ENCODE measurements at places on chromosomes 2 and 18. TPM values are rescaled to one million over a fixed set of nuclear protein-coding genes. Genes with fewer than 3 reads are reported as not detected.

GRCh38 chr2:79041032-79041448, 15.5 kb downstream of the REG3G start:
- H3K27ac ChIP-seq: no peak overlapping the region
- no peaks in the 10 kb centered on the region for H3K27me3 ChIP-seq
- H3K4me3 ChIP-seq: no peak overlapping the region
- DNase-seq: peak; percentile 63
- H3K4me1 ChIP-seq: no peaks in the 10 kb centered on the region

CARF gene
- polyA plus RNA-seq: 1.4 TPM

- DNase-seq: no peak
- H3K27ac ChIP-seq: no peak overlapping the region
- no peaks in the 10 kb centered on the region for H3K4me1 ChIP-seq
- no peaks in the 10 kb centered on the region for H3K36me3 ChIP-seq
- no peak overlapping the region for H3K4me3 ChIP-seq
Measured at GRCh38 chr2:1800716-1801388, 56.5 kb upstream of the PXDN start.

DNA sequence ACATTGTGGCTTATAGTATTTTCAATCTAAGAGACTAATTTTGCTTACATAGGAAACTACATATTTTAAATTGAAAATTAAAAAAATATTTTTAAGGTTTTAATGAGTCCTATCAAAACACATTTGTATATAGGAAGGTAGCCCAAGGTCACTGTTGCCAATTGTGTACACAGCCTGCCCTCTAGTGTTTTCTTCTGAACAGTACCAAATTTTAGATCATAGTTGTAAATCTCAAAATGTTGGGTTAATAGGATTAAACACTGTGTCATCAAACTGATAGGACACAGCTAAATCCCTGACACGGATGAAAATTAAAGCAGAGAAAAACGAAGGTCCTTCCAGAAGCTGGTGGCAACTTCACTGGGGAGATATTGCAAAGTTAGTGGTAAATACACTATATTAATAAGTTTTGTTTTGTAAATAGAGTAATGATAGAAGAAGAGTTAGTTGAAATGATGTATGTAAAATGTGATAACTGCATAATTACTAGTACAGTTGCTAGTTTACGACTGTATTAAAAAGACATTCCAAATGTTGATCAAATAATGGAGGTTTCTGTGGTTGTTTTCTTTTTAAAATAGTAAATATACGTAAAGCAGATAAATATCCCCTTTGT, 19.7 kb downstream of the CLUL1 start:
- DNase-seq: peak; percentile 33
- H3K4me3 ChIP-seq: no peak overlapping the region
- H3K27ac ChIP-seq: no peak overlapping the region
- H3K27me3 ChIP-seq: peaks cover 4% of the 10 kb centered on the region

- peak; percentile 65 for DNase-seq
- peak within 1 kb of the TSS; percentile 66 for H3K4me3 ChIP-seq
- H3K27me3 ChIP-seq: peaks cover 2% of the 10 kb centered on the region
Measured at GRCh38 chr2:233867993-233868532, at the start of gene MSL3B. Gene MSL3B (minus strand): TSS chr2:233868386.

- DNase-seq: no peak
- H3K4me1 ChIP-seq: no peaks in the 10 kb centered on the region
- H3K36me3 ChIP-seq: no peaks in the 10 kb centered on the region
Measured at GRCh38 chr2:191222507-191222906, 22.7 kb upstream of the MYO1B start.

DNA sequence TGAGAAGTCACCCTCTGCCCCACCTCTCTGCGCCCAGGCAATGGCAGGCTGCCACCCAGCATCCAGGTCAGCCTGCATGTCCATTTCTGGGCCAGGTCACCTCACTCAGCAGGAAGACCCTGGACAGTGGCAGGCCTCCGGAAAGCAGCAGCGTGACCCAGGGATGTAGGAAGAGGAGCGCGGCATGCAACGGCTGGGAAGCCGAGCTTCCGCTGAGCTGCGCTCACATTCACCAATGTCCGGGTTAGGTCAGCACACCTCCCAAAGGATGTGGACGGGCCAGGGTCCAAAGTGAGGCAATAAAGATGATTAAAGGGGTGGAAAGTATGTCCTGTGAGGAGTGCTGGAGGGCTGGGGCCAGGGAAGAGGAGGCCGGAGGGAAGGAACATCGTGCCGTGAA, 174.5 kb downstream of the CTIF start:
- H3K27ac ChIP-seq: no peak overlapping the region
- DNase-seq: no peak
- H3K4me3 ChIP-seq: no peak overlapping the region
- no peaks in the 10 kb centered on the region for H3K36me3 ChIP-seq
- H3K4me1 ChIP-seq: no peaks in the 10 kb centered on the region

- no peak overlapping the region for H3K4me3 ChIP-seq
- no peaks in the 10 kb centered on the region for H3K4me1 ChIP-seq
- no peak for DNase-seq
Measured at GRCh38 chr18:58562999-58563667, 65.8 kb downstream of the ALPK2 start.

SERPINB12 gene
- polyA plus RNA-seq: not detected

REEP1 gene
- polyA plus RNA-seq: 16.8 TPM

RIT2 gene
- polyA plus RNA-seq: not detected

C1GALT1C1L gene
- 0.68 TPM for polyA plus RNA-seq

C2orf78 gene
- not detected for polyA plus RNA-seq

DNA sequence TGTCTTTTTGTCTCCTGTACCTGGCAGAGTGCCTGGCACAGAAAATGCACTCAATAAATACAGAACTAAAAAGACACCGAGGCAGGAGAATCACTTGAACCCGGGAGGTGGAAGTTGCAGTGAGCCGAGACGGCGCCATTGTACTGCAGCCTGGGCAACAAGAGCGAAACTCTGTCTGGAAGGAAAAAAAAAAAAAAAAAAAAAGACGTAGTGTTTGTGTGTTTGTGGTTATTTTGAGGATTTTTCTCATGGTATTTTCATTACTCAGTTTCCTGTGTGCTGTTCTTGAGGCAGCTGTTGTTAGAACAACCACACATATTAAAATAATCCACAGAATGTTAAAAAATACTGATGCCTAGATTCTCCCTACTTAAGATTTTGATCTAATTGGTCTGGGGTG, 519.2 kb upstream of the SPHKAP start:
- no peaks in the 10 kb centered on the region for H3K4me1 ChIP-seq
- DNase-seq: no peak
- no peak overlapping the region for H3K4me3 ChIP-seq
- H3K27ac ChIP-seq: no peak overlapping the region

DNA sequence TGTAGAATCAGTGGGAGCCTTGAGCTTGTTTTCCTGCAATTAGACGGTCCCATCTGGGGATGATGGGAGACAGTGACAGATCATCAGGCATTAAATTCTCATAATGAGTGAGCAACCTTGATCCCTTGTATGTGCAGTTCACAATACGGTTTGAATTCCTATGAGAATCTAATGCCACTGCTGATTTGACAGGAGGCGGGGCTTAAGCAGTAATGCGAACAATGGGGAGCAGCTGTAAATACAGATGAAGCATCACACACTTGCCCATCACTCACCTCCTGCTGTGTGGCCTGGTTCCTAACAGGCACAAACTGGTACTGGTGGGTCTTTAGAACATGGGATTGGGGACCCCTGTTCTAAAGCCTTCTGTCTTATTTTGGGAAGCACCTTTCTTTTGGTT, 17.9 kb upstream of the NYAP2 start:
- H3K36me3 ChIP-seq: no peaks in the 10 kb centered on the region
- no peaks in the 10 kb centered on the region for H3K27me3 ChIP-seq
- H3K4me1 ChIP-seq: no peaks in the 10 kb centered on the region
- no peak overlapping the region for H3K27ac ChIP-seq

- H3K27ac ChIP-seq: no peak overlapping the region
- H3K4me3 ChIP-seq: no peak overlapping the region
- no peaks in the 10 kb centered on the region for H3K4me1 ChIP-seq
- DNase-seq: no peak
- no peaks in the 10 kb centered on the region for H3K36me3 ChIP-seq
Measured at GRCh38 chr2:40273734-40274182, 178.1 kb downstream of the SLC8A1 start.

- no peak for DNase-seq
- peak overlapping the region; percentile 91 for H3K27ac ChIP-seq
- peaks cover 6% of the 10 kb centered on the region for H3K36me3 ChIP-seq
- no peaks in the 10 kb centered on the region for H3K4me1 ChIP-seq
- peak overlapping the region; percentile 69 for H3K4me3 ChIP-seq
- H3K27me3 ChIP-seq: no peaks in the 10 kb centered on the region
Measured at GRCh38 chr2:108786008-108786353, 590 bp upstream of the CCDC138 start.

DNA sequence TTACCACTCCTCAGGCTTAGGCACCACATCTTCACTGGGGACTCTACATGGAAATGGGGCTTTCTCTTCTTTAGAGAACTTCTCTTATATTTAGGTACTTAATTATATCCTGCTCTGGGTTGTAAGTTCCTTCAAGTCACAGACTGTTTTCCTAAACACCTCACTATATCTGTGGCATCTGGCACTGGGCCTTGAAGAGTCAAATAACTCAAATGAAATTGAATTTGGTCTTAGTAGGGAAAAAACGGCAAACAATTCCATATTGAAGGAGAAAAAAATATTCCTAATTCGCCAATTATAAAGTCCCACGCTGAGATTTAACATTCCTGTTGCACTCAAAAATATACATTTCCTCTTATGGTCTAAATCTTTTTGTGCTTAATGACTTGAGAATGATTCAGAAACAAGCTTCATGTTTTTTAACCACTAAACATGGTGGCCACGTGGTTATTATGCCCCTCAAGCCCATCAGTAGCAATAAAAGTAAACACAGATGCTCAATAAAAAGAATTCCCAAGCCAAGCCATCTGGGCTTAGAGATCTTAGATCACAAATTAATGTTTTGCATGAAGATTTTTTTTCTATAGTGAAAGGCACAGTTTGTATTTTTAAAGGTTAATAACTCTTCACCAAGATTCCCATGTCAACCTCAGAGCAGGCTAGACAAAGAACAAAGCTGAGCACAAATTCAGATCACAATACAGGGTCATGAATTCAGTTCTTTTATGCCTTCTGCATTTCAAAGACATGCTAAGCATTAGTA, 105.5 kb upstream of the SYT4 start:
- H3K27ac ChIP-seq: no peak overlapping the region
- no peaks in the 10 kb centered on the region for H3K4me1 ChIP-seq
- H3K36me3 ChIP-seq: no peaks in the 10 kb centered on the region
- H3K4me3 ChIP-seq: no peak overlapping the region

ANO7 gene
- 7.2 TPM for polyA plus RNA-seq

HNRNPLL gene
- polyA plus RNA-seq: 17.3 TPM

DNA sequence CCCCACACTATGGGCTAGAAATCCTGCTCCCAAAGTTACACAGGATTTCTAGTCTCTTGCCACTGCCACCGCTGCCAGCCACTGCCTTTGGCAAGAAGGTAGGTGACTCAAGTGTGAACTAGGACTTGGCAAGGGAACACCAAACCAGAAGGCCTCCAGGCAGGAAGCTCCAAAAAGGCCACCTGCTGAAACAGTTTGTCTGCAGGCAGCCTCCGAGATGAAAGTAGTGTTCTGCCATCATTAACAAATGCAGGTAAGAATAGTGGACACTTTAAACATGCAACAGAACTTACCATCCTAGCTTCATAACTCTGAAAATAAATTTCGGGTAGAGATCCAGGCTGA, 3.9 kb downstream of the ANKRD44 start:
- no peak overlapping the region for H3K27ac ChIP-seq
- peaks cover 15% of the 10 kb centered on the region for H3K27me3 ChIP-seq
- no peak for DNase-seq
- no peaks in the 10 kb centered on the region for H3K36me3 ChIP-seq

- H3K27ac ChIP-seq: no peak overlapping the region
- peak; percentile 2 for DNase-seq
- no peaks in the 10 kb centered on the region for H3K36me3 ChIP-seq
Measured at GRCh38 chr18:65235966-65236624, 514.7 kb upstream of the CDH7 start.

RAB6C gene
- polyA plus RNA-seq: 0.09 TPM

- H3K36me3 ChIP-seq: peaks cover 4% of the 10 kb centered on the region
- H3K4me3 ChIP-seq: no peak overlapping the region
- DNase-seq: no peak
- no peaks in the 10 kb centered on the region for H3K4me1 ChIP-seq
- H3K27me3 ChIP-seq: no peaks in the 10 kb centered on the region
- no peak overlapping the region for H3K27ac ChIP-seq
Measured at GRCh38 chr2:86216575-86217555, 17.6 kb downstream of the MRPL35 start.

DNA sequence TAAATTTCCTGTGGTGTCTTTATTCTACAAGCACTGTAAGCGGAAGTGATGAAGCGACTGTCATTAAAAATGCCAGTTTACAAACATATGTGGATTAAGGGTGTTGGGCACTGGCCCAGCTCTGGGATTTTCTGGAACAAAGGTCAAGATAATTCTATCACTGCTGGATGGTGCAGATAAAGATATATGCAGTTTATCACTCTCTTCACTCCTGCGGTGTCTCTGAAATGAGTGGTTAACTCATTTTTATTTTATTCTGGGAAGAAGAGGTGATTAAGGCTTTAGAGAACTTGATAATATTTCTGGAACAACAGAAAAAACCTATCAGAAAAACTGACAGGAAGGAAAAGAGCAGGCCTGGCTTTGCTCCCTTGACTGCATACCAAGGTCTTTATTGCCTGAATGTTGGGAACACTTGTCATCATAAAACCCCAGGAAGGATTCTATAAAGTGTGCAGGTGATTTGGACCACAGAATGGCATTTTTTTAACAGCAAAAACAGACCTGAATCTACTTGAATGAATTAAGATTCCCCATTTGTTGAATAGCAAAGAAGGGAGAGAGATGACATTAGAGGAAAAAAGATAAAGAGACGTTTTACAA, 32.4 kb downstream of the ABCB11 start:
- no peaks in the 10 kb centered on the region for H3K27me3 ChIP-seq
- no peak for DNase-seq
- H3K4me1 ChIP-seq: no peaks in the 10 kb centered on the region
- no peak overlapping the region for H3K4me3 ChIP-seq
- H3K27ac ChIP-seq: no peak overlapping the region

MYOM1 gene
- 2.9 TPM for polyA plus RNA-seq

DNA sequence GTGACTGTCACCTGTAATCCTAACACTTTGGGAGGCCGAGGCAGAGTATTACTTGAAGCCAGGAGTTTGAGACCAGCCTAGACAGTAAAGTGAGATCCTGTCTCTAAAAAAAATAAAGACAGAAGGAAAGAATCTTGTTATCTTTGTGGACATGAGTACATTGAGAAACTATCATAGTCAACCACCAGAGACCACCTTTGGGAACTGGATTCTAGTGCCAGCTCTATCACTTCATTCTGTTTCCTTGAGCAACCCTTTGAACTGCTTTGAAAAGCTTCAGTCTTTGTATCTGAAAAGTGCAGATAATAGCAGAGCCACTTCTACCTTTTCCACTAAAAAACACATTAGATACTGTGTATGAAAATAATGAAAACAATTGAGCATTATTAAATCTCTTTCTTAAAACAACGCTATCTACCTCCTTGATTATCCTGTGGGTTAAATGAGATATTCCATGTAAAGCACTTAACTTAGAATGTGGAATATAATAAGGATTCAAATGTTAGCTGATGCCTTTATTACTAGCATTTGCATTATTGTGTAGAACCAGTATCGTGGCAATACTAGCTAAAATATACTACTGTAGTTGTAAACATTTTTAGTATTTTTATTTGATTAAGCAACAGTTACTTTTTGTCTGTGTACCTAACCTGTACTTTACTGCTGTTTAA, 8.8 kb downstream of the GORASP2 start:
- H3K4me3 ChIP-seq: no peak overlapping the region
- H3K4me1 ChIP-seq: no peaks in the 10 kb centered on the region
- no peak for DNase-seq
- H3K27me3 ChIP-seq: no peaks in the 10 kb centered on the region
- H3K36me3 ChIP-seq: peaks cover 24% of the 10 kb centered on the region
- no peak overlapping the region for H3K27ac ChIP-seq

Data from small intestine (tissue), 16 donors.